CD8-positive, alpha-beta T cell (primary cell): ENCODE measurements at places on chromosomes 2 and 18.

- no peak for DNase-seq
Measured at GRCh38 chr18:76399613-76400391, 95.2 kb downstream of the ZNF516 start.

- peak; percentile 75 for DNase-seq
Measured at GRCh38 chr2:173963323-173963816, 1.8 kb downstream of the SP3 start.

DNA sequence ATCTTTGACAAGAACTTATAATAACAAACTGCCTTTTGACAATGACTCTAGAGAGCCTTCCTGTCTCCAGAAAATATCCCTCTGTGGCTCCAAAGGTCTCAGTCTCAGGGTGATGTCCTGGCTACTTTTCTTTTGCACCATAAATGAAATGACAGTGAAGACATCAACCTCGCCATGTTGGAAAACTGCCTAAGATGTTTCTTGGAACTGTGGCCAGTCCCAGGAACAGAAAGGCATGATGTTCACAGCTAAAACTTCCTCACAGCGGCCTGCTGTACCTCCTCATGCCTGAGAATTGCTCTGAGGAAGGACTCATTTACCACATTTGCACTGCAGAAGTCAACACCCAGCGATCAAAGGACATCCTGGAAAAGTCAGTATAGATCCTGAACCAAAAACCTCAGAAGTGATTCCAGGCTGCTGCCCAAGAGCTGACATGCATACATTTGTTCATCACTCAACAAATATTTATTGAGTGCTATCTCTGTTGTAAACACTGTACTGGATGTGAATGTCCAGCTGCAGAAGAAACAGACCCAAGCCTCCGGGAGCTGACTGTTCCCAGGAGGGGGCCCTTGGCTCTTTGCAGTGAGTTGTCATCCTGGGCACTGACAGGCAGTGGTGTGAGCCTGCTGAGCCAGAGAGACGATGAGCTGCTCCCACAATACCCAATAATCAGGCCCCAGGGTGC lies 64.3 kb upstream of the ACSL3 start:
- DNase-seq: no peak

GRCh38 chr18:9742524-9743131 lies 34.5 kb downstream of the RAB31 start:
- DNase-seq: no peak

GRCh38 chr2:98498703-98499440 lies 54.2 kb downstream of the INPP4A start:
- no peak for DNase-seq

DNA sequence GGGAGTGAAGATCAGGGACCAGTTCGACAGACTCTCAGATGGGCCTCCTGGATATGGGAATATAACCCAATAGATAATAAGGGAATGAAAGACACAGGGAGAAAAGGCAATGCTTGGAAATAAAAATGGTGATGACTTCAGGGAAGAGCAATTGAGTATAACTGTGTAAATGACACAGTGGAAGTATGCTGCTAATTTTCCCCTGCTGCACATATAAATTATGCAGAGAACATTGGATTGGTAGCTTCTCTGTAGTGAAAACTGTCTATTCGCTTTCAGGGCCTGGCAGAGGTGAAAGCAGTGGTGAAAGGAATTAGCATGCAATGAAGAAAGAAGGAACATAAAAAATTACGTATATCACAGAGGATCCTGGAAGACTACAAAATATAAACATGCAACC lies 398.2 kb upstream of the CDH2 start:
- DNase-seq: no peak

- DNase-seq: no peak
Measured at GRCh38 chr2:130768191-130768855, 13.0 kb downstream of the AMER3 start.

DNA sequence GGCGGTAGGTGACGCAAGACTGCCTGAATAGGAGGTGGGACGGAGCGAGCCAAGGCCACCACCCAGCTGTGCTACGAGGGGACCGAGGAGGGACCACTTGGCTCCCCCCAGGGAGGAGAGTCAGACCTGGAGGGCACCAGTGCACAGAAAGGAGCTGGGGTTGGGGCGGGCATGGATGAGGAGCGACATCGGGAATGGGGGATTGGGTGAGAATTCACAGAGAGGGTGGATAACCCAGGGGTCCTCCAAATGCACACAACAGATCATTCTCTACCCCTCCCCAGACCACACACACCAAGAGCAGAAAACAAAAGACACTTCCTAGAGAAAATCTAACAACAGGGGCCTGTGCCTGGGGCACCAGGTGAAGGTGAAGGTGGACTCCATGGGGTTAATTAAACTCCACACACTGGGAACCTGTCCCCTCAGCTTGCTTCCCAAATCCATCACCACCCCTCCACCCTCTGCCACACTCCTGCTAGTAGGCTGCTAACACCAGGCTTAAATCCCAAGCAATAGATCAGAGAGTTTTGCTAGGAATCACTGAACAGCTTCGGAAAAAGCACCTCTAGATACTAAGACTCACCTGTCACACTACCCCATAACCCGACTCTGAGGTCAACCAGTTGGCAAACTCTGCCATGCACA lies 274.6 kb downstream of the EIPR1 start:
- no peak for DNase-seq

DNA sequence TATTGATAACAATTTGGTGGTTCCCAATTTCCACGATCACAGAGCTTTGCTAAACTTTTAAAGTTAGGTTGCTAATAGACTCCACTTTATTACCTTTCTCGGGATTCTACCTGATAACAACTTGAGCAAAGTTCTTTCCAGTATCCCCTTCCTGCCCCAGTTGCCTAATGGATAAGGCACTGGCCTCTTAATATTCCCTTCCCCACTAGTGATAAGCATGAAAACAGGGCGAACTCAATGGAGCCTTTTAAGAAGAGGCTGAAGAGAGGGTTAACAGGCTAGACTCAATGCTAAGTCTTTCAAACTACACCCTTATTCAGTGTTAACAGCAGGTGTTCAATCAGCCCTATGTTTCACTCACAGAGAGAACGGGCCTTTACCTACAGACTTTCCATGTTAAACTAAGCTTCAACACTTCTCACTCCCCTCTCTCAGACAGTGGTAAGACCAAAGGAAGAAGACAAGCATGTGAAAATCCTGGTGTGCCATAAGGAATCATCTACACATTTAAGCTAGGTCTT lies 75.8 kb downstream of the ANKRD44 start:
- DNase-seq: no peak

- DNase-seq: no peak
Measured at GRCh38 chr2:168188002-168188401, 59.4 kb downstream of the STK39 start.

DNA sequence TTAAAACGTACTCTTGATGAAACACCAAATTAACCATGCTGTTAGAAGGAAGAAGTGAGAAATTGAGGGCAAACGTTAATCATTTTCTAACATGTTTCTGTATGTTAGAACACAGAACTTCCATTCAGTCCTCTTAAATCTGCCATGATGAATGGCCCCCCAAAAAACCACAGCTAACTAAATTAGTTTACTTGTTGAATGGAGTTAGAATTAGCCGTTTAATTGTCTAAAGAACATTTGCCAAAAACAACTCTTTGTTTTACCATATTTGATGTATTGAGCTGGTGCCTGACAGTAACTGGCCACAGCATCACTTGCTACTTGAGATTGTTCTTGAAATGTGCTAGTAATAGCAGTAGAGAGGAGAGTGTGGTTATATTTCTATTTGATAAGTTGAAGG lies 12.7 kb downstream of the CCNYL1 start:
- no peak for DNase-seq

GRCh38 chr2:163667064-163667887 lies 68.5 kb downstream of the FIGN start:
- no peak for DNase-seq

- DNase-seq: no peak
Measured at GRCh38 chr2:144780983-144781382, 261.1 kb upstream of the ZEB2 start.

GRCh38 chr2:202669841-202670240 lies 35.1 kb downstream of the FAM117B start:
- DNase-seq: no peak

DNA sequence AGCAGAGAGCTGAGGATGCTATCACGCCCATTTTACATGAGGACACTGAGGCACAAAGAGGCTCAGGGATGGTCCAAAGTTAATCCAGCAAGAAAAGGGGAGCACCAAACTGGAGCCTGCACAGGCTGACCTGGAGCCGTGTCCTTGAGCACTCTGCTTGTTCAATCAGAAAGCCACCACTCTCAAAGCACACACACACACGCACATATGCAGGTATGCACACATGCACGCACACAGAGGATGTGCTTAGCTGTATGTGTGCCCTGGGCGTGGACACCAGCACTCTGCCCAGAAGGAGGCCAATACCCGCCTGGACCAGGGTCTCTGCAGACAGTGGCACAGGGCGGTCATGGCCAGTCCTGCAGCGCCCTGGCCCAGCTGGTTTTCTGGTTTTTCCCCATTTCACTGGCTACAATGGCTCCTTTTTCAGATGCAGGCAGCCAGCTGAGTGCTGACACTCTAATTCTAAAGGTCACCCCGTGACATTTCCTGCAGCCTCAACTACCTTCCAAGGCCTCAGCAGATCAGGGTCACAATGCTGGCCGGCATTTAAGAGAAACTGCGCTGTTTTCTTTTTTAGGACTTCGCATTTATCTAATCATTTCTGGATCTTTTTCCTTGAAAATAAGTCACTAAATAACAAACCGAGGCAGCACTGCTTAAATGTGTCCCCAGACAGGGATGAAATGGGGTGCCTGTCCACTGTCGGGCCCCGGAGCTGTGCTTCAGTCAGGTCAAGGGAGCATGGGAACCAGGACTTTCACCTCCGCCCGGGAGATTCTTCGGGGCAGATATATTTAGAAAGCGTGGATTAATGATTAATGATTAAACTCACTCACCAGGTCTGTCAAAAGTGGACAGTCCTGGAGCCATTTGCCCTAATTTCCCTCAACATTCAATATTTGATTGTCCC lies 104.5 kb downstream of the HDAC4 start:
- DNase-seq: no peak

DNA sequence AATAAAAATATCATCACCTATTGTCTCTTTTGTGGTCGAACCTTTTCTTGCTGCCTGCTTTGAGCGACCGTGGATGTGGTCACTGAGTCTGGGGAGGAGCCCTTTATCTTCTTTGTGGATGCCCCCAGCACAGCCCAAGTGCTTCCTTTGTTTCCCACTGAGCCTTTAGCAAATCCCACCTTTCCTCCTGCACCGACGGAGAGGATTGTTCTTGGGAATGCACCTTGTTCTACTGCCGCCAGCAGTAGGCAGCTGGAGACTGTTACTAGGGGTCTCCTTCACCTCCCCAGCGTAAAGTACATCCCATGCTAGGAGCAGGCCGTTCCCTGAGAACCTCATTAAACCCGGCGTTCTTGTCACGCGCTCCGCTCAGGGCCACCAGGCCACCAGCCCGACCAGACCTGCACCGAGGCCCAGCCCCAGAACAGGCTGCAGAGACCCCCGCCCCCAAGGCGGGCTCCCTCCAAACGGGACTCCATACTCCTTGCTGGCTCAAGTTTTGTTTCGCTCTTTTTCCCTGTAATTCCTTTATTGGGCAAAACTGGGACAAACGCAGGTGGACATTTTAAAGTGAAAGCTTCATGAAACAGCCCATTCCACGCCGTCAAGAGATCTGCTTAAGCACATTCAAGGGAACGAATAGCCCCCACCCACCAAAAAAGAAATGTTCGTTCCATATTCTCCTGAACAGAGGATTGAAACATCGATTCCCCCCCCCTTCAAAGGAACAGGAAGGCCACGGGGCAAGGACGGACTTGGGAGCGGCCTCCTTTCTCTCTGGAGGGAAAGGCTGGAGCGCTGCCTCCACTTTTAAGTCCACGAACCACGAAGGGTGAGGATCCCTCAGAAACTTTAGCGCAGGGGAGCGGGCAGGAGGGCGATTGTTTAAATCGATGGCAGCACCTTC lies 1.1 kb upstream of the MAT2A start:
- DNase-seq: peak; percentile 6

DNA sequence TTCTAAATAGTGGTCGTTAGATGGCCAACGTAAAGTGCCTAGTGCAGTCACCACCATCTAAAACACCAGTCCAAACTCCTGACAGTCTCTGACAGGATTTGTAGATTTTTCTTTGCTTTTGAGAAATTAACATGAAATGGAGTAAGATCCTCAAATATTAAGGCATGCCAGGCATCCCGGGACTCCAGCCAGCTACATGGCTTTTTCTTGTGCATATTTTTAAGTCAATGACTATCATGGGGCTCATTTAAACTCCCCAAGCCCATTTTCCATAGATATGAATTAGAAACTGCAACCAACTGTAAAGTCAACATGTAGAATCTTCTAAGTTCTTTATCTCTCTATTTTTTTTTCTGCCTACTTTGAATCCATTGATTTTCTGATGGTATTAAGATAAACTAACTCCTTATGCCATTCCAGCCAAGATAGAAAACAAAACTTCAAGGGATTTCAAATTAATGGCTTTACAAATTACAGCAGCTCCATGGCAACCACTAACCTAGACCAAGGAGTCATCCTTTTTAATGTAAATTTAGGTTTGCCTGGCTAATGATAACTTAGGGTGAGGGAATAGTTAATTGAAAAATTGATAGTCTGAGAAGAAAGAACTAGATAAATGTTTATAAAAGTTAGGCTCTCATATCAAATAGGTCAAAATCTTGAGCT lies 764.1 kb upstream of the NXPH2 start:
- DNase-seq: no peak

DNA sequence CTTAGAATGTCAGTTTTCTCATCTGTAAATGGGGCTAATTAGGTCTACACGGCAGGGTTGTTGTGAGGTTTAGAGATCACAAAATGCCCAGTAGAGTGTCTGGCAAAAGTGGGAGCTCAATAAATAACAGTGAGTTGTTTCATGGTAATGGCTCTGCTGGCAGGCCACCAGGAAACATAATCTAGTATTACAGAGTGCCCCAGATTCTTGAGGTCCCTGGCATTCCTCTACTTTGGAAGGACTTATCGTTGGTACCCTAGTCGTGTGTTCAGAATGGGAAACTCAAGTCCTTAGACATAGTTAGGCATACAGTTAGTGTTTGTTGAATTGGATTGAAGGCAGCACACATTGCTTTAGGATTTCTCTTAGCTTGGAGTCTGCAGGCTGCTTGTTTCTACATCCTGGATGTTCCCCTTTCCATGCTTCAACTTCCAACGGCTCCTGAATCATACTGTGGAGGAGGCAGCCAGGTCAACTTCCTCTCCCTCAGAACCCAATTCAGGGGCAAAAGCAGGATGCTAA lies 161.5 kb upstream of the FOSL2 start:
- no peak for DNase-seq

GRCh38 chr2:116340690-116341089 lies 1473.8 kb upstream of the DDX18 start:
- DNase-seq: no peak

- no peak for DNase-seq
Measured at GRCh38 chr2:142112757-142113221, 18.0 kb downstream of the LRP1B start.

GRCh38 chr2:46988733-46989481 lies 73.3 kb upstream of the MCFD2 start:
- no peak for DNase-seq
